ENCODE measurements at places on chromosomes 13 and 19.

- DNase-seq, result no peak
Observed at GRCh38 chr13:83009987-83010386, 872.3 kb downstream of the SLITRK1 start.

DNA sequence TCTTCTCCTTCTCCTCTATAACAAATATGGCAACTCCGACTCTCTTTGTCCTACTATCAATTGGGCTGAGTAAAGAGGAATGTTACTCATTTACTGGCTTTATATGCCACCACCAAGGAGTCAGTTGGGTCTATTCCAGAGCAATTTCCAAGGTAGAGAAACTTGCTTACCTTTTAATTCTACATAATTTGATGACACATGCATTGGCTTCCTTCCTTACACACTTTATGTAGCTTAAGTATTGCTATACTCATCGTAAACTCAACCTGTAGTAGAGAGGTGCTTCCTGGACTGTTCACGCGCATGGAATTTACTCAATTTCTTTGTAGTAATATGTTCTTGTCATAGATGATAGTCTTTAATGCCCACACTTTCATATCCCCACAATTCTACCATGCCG is 160.7 kb downstream of the LMO7 start:
- no peak for DNase-seq

DNA sequence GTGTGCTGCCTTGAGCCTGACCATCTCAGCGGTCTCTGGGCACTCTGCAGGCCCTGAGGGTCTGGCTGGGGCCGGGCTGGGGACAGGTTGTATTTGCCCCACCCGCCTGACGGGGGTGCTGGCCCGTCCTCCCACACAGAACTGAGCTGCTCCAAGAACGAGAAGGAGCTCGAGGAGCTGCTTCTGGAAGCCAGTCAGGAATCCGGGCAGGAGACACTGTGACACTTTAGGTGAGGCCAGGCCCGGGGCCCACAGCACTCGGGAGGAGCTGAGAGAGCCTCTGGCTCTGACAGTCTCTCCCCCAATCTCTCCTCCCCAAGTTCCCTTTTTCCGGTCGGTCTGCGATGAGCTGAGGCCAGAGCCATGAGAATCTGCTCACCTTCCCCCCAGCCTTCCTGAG is 14.5 kb downstream of the NKPD1 start:
- DNase-seq, result no peak

GRCh38 chr19:30672926-30673325 is 300.7 kb downstream of the ZNF536 start:
- DNase-seq, result no peak

DNA sequence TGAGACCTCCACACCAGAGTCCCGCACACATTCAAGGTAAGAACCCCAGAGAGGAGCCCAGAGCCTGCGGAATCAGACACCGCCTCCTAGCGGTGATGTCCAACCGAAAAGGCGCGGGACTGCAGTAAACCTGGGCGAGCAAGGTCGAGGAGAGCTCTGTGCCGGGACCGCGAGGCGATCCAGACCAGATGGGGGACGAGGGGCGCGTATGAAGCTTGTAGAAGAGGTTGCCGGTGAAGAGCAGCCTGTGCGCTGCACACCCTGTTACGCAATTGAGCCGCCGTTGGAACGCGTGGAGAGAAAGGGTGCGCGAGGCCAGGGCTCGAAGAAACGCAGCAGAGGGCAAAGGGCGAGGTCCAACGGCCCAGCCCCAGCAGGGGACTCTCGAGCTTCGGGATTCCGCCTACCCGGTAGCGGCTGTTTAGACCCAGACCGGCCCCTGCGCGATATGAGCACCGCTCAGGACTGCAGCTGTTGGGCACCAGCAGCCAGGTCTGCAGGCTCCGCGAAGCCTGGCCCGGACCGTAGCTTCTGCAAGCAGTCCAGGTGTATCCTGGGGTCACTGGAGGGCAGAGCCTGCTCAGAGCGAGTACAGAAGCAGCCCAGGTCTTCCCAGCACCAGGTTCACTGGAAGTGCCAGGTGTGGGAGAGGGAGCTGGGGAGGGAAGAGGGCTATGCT is 65.9 kb upstream of the ZNF599 start:
- peak; percentile 9 for DNase-seq

- no peak for DNase-seq
Observed at GRCh38 chr13:110625771-110626321, 10.5 kb downstream of the NAXD start.

DNA sequence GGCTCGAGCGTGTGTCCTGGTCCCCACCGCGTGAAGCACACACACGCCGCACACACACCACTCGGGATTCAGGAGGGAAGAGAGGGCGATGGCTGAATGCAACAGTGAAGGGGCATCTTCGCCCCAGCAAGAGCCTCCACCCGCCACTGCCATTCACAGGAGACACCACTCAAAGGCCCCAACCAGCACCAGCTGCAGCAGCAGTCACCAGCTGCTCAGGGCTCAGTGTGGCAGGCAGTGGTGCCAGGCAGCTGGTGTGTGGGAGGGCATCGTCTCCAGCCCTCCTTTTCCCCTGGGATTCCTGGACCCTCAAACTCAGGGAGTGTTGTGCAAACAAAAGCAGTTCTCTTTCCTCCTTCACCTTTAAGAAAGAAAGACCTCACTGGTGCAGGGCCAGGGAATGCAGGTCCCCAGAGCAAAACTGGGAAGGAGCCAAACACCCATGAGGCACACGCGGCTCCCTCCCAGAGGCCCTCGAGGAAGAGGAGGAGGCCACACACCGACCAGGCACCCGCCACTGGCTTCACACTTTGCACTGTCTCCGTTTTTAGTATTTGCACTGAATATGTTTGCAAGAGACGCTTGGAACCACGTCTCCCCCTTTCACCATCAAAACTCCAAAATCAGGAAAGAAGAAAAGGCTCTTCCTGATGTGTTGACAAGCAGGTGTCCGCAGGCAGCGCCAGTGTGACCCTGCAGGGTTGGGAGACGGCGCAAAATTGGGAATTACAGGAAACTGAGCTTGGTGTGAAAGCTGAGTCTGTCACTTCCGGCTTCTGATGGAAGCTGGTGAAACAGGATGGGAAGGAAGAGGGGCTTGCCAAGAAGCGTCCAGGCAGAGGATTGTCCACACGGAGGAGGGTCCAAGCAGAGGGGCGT is 26.4 kb upstream of the F7 start:
- no peak for DNase-seq

DNA sequence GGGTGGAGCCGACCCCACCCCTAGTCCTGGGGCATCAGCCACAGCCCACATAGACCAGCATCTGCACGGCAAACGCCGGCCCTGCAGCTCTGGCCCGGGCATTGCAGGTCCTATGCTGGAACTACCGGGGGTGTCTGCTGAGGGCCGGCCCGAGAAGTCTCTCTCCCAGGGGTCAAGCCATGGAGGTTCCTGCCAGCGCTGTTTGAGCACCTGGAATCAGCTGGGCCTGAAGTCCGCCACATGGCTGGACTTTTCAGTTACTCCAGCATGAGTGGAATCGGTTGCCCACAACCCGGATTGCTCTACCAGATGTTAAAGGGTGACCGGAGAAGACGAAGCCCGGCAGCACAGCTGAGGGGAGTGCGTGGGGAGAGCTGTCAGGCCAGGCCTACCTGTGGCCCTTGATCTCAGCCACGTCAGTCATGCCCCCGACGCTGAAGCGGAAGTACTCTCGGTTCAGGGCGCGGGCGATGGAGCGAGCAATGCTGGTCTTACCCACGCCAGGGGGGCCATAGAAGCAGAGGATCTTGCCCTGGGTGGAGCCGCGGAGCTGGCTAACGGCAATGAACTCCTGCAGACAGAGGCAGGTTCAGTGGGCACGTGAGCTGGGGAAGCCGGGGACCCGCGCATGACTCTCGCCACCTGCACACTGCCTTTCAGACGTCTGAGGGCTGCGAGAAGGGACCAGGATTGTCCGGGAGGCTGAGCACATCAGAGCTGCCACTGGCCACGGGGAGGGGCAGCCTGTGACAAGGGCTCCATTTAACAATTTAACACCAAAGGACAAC is 8.7 kb downstream of the RPL36 start:
- DNase-seq, result no peak

DNA sequence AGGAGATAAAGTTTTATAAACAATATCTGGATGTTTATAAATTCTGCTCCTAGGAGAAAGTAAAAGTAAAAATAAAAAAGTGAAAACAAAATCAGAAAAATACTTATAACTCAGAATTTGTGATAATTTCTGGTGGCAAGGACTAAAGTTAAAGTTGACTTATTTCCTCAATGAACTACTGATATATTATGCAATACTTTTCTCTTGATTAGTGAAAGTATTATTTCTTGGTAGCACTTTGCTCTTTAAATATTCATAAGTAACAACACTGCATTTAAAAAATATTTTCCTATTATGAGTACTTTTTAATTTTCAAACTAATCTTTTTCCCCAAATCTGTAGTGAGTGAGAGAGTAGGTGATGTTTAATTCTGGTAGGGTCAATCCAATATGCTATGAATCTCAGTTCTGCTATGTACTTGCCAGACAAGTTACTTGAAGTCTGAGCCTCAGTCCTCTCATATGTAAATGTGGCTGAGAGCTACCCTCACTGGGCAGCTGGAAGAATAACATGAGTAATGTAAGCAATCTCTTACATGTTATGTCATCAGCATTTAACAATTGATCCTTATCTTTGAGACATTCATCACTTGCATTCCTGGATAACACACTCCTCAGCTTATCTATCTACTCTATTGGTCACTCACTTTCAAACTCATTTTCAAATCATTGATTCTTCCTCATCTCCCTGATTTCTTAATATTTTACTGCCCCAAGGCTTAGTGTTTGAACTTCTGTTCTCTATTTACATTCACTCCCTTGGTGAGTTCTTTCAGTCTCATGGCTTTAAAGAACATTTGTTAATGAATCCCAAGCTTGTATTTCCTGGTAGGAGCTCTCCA is 239.0 kb downstream of the RGCC start:
- DNase-seq, result no peak

DNA sequence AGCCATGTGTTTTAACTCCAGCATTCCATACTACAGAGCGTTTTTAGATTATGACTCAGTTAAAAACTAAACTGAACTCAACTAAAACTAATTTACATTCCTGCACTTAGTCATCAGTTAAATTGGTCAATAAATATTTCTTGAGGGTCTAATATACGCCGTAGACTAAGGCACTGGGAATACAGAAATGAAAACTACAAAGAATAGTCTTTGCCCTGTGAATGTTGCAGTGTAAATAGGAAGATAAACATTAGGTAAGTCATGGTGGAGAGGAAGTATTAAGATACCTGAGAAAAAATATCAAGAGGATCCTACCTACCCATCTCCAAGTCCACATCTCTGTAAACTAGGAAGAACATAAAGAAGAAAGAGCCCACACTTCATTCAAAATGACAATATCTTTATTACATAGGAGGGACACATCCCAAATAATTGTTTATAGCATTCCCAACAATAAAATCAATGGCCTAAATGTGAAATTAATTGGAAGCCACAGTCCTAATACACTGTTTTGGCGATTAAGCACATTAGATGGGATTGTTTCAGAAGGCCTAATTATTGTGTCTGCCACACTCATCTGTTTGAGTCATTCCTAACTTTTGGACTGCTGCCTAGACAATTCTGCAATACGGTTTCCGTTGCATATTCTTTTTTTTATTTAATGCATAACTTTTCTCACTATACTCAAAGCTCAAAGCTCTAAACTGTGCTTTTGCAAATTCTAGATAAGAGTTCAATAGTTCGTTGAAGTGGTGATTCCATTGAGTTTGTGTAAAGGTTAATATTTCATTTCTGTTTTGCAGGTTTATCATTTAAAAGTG is 52.9 kb downstream of the MBNL2 start:
- DNase-seq, result no peak

- no peak for DNase-seq
Observed at GRCh38 chr19:7605490-7606222, 10.0 kb downstream of the CAMSAP3 start.

DNA sequence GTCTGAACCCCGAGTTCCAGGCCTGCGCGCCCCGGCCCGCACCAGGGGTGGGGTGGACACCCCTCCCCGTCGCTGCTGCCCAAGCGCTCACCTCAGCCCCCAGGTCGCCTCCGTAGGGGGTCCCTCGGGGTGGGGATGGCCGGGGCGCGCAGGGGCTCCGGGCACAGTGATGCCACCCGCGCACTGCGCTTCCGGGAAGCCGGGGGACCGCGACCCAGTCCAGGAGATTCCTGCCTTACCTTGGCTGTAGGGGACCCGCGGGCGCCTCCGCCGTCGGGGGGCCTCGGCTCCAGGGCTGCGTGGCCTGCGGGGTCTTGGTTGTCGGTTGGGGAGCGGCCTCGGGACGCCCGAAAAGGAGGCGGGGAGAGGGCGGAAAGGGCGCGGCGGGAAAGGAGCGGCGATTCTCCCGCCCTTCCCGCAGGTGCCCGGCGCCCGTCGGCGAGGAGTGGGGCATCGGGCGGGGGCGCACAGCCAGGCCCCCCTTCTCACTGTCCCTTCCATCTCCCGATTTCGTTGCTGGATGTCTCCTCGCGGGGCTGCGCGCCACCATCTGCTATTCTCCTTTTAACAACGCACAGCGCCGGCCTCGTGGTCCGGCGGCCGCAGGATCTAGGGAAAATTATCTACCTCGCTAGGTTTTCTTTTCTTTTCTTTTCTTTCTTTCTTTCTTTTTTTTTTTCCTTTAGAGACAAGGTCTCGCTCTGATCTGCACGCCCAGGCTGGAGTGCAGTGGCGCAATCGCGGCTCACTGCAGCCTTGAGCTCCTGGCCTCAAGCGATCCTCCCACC is at the start of gene KEAP1:
TSS of gene KEAP1 (minus strand) at position 355 of the 788 bp plus-strand sequence. CDS start 3,323 bp downstream, outside the sequence.
- DNase-seq, result no peak

- peak; percentile 26 for DNase-seq
Observed at GRCh38 chr19:43784981-43785808, 4.4 kb upstream of the KCNN4 start.

DNA sequence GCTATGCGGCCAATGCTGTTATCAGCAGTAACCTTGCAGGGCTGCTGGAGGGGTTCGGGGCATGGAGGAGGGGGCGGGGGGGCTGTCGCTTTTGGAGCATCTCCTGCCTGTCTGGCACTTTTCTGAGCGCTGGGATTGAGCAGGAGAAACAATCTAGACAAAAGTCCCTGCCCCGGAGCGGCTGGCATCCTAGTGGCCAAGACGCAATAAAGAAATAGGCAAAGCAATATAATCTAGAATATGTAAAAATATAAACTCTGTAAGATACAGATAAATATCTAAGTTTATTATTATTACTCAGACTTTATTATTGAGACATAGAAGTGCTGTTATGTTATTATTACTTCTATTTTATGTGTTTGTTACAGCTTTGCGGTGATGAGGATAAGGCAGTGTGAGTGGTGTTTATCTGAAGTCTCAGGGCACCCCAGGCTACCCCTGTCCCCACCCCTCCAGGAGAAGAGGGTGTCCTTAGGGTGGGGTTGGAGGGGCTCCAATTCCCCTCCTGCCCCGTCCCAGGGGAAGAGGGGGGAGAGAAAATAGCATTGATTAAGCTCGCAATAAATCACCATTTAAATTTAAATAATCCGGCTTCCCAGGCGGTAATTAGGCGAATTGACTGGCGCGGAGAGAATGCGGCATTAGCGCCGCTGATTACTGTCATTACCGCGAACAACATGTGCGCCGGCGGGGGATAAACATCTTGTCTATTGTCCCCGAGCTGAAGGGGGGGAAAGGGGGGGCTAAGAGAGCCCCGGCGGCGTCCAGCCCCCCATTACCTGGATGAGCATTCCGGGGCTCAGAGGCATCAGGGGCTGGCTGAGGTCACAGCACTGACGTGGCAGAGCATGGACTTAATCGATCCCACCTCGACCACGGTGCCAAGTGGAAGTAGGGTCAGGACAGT is 3.2 kb downstream of the NPAS1 start:
- DNase-seq, result no peak

- DNase-seq, result peak; percentile 13
Observed at GRCh38 chr19:44570984-44571684, 41.7 kb upstream of the CEACAM20 start.

- no peak for DNase-seq
Observed at GRCh38 chr13:45700971-45701900, 884 bp upstream of the CBY2 start.
